ENCODE measurements at places on chromosomes 12 and 14.

GRCh38 chr12:57894399-57895292, 46.7 kb upstream of the ATP23 start:
- DNase-seq: no peak

DNA sequence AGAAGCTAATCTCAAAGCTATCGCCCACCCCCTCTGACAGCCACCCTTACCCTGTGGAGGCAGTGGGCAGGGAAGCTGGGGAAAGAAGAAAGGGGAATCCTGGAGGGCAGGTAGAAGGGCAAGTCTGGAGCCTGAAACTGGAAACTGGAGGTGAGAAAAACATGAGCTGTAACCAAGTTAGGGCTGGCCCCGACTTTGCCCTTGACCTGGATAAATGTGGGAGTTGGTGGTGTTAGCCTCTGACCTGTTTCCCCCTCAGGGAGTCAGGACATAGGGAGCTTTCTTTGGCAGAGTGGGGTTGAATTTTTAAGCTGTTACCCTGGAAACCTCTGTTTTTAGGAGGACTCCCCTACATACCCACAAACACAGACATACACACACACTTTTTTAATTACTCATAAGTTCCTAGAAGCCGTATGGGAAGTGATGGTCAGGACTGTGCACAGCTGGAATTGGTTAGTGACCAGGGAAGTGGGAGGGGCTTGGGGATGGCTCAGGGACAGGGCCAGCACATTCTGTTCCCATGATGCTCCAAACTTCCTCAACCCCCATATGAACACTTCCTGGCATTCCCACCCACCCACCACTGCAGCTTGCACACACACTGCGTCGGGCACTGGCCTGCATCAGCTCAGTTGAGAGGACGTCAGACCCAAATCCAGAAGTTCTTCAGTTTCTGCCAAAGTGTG, 5.0 kb upstream of the MMP19 start:
- peak; percentile 97 for DNase-seq

DNA sequence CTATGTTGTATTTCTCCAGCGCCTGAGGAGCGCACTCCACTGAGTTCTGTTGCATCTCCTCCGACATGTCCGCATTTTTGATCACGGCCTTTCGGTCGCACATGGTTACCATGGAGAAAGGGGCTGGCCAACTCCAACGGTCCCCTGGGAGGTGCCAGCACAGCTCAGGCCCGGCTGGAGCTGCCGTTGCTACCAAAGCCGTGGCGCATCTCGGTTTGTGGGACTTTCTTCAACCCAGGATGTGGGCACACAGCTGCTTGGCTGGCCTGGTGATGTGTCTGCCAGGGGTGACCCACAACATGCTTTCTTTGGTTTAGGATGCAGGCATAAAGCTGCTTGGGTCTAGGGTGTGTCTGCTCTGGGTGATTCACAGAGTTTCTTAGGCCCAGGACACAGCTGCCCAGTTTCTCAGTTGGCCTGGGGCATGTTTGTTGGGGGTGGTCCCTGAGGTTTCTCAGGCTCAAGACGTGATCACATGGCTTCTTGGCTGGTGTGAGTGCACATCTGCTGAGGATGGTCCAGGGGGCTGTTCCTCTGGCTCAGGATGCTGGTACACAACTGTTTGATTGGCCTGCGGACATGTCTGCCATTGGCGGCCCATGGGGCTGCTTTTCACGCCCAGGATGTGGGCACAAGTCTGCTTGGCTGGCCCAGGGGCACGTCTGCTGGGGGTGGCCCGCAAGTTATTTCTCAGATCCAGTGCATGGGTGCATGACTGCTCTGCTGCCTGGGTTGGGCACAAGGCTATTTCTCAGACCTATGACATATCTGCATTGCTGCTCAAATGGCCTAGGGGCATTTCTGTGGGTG, 25.9 kb upstream of the GTF2A1 start:
- DNase-seq: no peak

GRCh38 chr14:101969481-101969880, 5.1 kb downstream of the DYNC1H1 start:
- DNase-seq: no peak

GRCh38 chr14:68977718-68978171, 1.4 kb downstream of the ACTN1 start:
- peak; percentile 72 for DNase-seq

- DNase-seq: no peak
Measured at GRCh38 chr14:104373055-104373854, 206.3 kb upstream of the C14orf180 start.
